GM19239 (cell line): ENCODE measurements at places on chromosomes 1 and 21.

DNA sequence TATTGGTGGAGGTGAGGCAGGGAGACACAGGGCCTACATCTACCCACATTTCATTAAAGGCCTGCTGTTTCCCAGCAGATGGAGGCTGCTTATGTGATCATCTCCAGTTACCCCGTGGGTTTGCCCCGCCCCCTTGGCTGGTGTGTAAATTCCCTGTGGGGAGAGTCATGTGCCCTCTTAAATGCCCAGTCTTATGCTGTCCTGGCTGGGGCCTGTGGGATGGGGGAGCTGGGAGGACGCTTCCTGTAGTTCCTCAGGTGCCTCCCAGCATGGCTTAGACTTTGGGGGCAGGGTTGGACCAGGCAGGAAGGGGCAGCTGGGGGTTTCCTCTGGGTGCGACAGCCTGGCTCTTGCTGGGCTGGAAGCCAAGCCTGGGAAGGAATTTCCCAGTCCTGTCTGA, 15.5 kb upstream of the CITED4 start:
- DNase-seq = no peak

DNA sequence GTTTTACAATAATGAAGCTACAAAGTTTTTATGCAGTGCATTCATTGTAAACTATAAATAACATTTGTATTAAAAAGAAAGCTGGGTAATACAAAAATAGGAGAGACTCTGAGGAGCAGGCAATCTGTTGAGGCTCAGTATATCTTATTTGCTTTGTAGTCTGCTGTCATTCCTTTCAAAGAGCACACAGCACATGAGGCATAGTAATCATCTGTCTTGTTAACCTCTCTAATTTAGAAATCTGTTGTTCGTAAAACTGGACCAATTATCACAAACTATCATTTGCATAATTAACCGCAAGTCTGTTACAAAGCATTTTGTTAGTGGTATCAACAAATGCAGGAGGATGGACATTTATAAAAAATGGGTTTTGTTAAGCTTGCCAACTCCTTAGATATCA, 51.0 kb downstream of the SELENOF start:
- no peak for DNase-seq

GRCh38 chr1:199821029-199821779, 206.3 kb upstream of the NR5A2 start:
- no peak for DNase-seq

DNA sequence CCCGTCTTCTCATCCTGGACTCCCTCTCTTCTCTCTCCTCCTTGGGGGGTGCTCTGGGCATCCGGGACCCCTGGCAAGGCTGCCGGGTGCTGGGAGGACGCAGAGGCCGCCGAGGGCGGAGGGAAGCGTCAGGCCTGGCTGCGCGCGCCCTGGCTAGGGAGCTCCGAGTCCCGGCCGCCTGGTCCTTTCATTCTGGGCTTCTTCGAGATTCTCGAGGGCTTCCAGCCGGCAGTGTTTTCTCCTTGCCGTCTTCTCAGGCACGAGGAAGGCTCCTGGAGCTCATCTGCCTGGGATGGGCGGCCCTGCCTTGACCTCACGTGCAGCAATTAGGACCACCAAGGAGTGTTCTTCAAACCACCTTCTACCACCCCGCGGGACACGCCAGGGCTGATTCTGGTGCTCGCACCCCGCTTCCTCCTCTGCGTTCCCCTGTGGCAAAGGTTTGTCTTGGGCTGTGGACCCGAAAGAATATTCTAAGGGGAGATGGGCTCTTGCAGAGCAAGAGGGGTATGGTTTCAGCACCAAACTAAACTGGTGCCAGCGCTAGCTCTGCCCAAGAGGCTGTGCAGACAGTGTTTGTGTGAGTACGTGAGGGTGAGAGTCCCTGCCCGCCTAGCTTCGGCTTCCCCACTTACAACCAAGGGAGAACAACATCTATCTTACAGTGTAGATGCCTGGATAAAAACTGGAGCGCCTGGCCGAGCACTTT, 36.5 kb downstream of the PIK3CD start:
- no peak for DNase-seq

GRCh38 chr1:61208831-61209230, 126.5 kb downstream of the NFIA start:
- no peak for DNase-seq

- DNase-seq = no peak
Observed at GRCh38 chr21:20902511-20902910, 95.7 kb upstream of the NCAM2 start.

- no peak for DNase-seq
Observed at GRCh38 chr1:243554686-243555085, 295.4 kb downstream of the AKT3 start.

DNA sequence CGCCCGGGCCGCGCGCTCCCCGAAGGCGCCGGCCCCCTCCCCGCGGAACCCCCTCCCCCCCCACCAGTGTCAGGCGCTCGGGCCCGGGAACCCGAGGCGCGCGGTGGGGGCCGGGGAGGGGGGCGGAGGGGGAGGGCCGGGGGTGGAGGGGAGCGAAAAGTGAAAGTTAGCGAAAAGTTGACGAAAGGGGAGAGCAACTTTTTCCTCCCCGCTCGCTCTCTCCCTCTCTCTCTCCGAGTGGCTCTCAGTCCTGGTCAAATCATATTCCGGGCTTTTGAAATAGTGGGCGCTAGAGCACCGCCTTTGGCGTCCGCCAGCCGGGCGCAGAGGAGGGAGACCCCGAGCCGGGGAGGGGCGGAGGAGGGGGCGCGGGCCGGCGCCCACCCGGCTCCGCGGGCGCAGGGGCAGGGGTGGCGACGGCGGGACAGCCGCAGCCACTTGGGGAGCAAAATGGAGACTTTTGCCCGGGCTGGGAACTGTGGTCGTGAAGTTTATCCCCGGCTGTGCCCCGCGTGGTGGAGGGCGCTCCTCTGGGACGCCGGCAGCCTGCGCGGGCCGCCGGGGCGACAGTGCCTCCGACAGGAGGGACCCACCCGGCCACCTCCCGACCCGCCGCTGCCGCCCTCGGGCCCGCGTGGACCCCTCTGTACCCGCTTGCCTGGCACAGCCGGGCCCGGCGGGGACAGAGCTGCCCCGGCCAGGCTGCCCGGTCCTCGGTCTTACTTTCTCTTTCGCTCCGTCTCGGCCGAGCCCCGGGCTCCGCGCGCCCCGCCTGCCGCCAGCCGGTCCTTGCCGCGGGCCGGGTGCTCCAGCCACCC, 697 bp downstream of the PRDM16 start:
- no peak for DNase-seq

DNA sequence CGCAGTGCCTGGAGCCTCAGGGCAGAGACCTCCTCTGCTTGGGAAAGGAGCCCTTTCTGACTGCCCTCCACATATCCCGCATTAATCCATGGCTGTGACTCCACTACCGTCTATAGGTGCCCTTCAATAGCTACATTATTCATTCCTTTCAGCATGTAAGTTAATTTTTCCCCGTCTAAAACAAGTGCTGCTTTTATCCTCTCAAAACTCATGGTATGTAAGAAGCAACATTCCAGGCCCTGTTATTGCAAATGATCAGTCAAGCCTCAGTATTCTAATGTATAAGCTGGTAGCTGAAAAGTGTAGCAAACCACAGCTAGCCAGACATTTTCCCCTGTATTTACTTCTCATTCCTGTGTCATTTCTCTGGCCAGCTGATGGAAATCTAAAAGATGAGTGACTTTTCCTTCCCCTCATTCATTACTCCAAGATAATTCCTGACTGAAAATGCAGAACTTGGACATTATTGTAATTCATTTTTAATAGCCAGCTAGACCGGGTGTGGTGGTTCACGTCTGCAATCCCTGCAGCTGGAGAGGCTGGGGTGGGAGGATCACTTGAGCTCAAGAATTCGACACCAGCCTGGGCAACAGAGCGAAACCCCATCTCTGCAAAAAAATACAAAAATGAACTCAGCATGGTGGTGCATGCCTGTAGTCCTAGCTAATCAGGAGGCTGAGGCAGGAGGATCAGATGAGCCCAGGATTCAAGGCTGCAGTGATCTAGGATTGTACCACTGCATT, 88.5 kb upstream of the SOD1 start:
- DNase-seq = no peak

DNA sequence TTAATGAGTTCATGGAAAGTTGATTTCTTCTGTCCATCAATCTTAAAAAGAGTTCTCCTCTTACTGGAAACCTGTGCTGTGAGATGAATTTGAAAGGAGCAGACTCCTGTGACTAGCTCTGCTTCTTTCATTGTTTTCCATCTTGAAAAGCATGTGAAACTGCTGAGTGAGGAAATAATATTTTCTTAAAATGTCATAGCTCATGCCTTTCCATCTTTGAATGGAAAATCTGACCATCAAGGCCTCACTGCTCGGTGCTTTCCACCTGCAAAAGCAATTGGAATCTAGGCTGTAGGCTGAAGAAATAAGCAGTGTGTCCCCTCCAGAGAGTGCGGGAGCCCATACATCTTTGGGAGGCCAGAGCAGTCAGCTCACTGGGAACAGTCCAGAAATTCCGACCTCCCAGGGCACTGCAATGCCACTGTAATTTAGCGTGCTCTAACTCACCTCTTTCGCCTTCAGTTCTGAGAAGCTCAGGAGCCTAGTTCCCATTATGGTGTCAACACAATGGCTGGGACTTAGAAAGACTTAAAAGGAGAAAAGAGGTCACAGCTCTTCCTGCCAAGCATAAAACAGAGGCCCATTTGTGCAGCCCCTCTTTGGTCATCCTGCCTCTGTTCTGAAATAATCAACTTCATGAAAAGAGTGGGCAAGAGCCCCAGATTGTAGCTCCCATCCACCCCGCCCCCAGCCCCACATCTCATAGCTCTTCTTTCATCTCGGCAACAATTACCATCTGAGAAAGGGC, 50.4 kb upstream of the F3 start:
- DNase-seq = no peak

GRCh38 chr1:208217781-208218180, 26.4 kb downstream of the PLXNA2 start:
- no peak for DNase-seq

GRCh38 chr1:29427614-29428279, 191.4 kb downstream of the PTPRU start:
- no peak for DNase-seq

GRCh38 chr1:51535006-51535592, 16.0 kb upstream of the EPS15 start:
- no peak for DNase-seq

GRCh38 chr1:111720274-111720976, 18.8 kb downstream of the INKA2 start:
- no peak for DNase-seq

DNA sequence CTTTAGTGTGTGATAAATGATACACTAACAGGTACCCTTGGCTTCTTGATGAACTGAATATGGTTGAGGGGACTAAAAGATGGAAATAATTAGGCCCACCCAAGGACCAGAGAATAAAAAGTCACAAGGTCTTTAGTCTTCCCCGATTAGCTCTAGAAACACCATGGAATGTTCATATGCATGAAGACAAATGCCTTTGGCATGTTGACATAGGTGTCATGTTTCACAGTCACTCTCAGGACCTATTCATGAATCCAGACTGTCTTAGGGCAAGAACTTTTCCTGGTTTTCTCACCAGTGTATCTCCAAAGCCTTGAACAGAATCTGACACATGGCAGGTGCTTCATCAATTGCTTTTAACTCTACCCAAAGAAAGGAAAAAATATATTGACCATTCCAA, 412.8 kb downstream of the AJAP1 start:
- DNase-seq = no peak

DNA sequence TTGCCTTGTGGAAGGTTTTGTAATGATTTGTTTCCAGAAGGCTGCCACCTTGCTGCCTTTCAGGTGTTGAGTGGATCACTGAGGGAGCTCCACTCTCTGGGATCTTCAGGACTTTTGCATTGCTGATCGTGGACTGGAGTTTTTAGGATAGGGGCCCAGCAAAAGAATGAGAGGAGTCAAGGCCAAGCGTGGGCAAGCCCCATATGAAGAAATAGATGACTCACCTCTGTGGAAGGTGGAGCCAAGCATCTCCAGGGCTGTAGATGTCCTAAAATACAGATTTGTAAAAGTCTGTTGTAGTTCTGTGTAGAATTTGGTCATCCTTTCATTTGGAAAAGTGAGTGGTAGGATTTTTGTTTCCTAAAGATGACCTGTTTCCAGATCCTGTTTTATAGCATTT, 67.0 kb downstream of the ST3GAL3 start:
- no peak for DNase-seq
